ENCODE measurements at places on chromosomes 5 and 9.

DNA sequence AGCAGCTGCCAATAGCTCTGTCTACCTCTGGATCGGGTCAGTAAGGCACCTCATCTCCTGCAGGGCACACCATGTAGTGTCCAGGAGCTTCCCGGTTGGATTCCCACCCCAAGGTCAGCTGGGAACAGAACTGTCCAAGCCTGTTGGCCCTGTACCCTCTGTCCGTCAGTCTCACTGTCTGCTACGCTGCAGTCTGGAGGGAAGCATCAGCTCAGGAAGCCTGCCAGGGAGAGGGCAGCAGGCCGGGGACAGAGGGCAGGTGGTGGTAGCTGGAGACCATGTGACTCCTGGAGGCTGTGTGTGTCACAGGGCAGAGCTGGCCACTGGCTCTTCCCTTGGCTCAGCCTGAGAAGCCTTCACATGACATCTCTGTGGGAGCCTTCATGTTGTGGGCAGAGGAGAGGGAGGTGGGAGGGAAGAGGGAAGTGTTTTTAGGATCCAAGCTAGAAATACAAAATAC lies 134.5 kb downstream of the SEC61B start:
- DNase-seq = no peak
- no peak overlapping the region for H3K27ac ChIP-seq
- no peaks in the 10 kb centered on the region for H3K36me3 ChIP-seq
- peaks cover 29% of the 10 kb centered on the region for H3K27me3 ChIP-seq
- no peak overlapping the region for H3K4me3 ChIP-seq

DNA sequence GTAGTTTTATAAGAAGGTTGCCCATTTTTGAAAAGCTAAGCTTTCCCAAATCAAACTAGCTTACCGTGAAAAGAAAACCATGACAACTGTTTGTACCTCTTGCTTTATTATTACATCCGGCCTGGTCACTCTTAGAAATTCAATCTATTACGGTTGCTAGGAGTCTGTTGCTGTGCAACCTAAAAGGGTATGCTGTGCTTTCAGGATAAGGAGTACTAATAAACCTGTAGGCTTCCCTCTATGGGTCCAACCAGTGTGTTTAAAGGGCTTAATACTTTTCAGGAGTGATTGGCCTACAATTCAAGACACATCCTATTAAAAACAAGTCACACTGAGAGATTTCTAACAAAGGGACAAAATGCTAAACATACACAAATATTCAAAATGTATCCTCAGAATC lies 27.1 kb downstream of the RFX3 start:
- H3K36me3 ChIP-seq = peaks cover 7% of the 10 kb centered on the region
- no peaks in the 10 kb centered on the region for H3K27me3 ChIP-seq
- no peak for DNase-seq
- H3K4me1 ChIP-seq = peaks cover 27% of the 10 kb centered on the region
- H3K27ac ChIP-seq = no peak overlapping the region

GRCh38 chr9:114549697-114550330 lies 37.8 kb upstream of the ATP6V1G1 start:
- peaks cover 11% of the 10 kb centered on the region for H3K4me1 ChIP-seq
- H3K27me3 ChIP-seq = no peaks in the 10 kb centered on the region
- peak overlapping the region; percentile 71 for H3K27ac ChIP-seq
- no peak for DNase-seq

- no peak for DNase-seq
- no peaks in the 10 kb centered on the region for H3K36me3 ChIP-seq
- no peaks in the 10 kb centered on the region for H3K4me1 ChIP-seq
- H3K4me3 ChIP-seq = no peak overlapping the region
- H3K27me3 ChIP-seq = no peaks in the 10 kb centered on the region
- H3K27ac ChIP-seq = no peak overlapping the region
These were observed 24.3 kb upstream of the AFF4 start for GRCh38 chr5:132987531-132988408.

DNA sequence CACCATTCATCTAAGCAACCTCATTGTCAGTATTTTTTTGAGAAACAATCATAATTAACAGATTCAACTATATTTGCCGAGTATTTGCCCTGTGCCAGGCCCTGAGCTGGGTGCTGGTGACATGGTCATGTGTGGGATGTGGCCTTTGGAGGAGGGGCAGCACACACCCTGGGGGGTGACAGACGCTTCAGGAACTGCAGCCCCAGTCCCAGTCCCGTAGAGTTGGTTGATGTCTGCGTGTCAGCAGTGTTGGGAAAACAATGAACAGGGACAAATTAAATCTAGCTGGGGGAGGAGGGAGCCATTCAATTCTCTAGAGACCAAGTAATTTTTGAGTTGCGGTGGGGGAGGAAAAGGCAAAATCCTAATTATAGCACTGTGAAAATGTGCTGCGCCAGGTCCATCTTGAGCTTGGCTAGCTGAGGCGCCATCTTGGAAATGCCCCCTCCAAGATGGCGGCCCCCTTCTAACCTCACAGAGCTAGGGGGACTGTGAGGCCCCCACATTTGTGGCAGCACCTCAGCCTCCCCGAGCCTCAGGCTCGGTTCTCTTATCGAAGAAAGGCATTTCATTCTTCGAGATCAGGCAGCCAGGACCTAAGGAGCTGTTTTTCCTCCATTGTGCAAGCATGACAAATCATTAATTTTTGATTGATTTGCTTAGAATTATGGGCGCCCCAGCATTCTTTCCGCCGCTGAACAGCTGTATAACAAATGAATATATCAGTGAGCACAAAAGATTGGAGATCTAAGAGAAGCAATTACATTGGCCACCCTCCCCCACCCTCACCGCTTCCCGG lies 87.8 kb downstream of the ZNF618 start:
- H3K27ac ChIP-seq = no peak overlapping the region
- H3K27me3 ChIP-seq = no peaks in the 10 kb centered on the region
- no peak overlapping the region for H3K4me3 ChIP-seq

- no peaks in the 10 kb centered on the region for H3K36me3 ChIP-seq
- no peaks in the 10 kb centered on the region for H3K4me1 ChIP-seq
- no peak for DNase-seq
- H3K27ac ChIP-seq = no peak overlapping the region
These were observed 420.2 kb downstream of the AGTPBP1 start for GRCh38 chr9:85321561-85321960.

GRCh38 chr9:37995961-37996818 lies 72.8 kb downstream of the SHB start:
- peaks cover 8% of the 10 kb centered on the region for H3K4me1 ChIP-seq
- H3K27me3 ChIP-seq = peaks cover 5% of the 10 kb centered on the region
- no peak for DNase-seq
- no peak overlapping the region for H3K4me3 ChIP-seq

DNA sequence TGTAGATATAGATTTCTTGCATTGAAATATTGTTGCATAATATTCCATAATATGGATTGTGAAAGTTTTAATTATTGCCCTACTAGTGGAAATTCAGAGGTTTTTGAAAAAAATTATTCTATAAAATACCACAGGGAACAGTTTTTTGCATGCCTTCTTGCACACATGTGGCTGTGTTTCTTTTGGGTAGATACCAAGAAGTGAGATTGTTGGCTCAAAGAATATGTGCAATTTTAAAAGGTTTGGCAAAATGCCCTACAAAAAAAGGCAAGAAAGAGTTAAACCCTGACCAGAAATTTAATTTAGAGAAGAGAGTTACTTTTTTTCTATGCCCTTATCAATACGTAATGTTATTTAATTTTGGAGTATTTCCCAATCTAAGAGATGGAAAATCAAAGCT lies 270.8 kb upstream of the DAPK1 start:
- H3K4me3 ChIP-seq = no peak overlapping the region
- no peaks in the 10 kb centered on the region for H3K36me3 ChIP-seq
- no peak overlapping the region for H3K27ac ChIP-seq
- no peaks in the 10 kb centered on the region for H3K4me1 ChIP-seq
- no peak for DNase-seq
- no peaks in the 10 kb centered on the region for H3K27me3 ChIP-seq

DNA sequence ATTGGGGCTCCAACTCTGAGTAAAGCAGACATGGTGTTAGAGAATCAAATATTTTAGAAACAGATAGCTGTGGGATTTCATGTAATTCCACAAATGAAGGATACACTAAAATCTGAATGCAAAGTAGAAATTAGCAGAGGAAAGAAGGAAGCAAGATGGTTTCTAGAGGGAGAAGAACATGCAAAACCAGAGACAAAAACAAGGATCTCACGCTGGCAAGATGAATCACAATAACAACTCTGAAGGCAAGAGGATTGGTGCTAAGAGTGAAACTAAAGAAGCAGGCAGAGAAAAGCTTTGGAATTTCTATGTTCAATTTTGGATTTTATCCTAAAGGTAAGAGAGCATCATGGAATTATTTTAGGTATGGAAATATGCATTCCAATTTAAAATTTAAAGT lies 857.2 kb upstream of the COX7C start:
- H3K36me3 ChIP-seq = no peaks in the 10 kb centered on the region
- no peak overlapping the region for H3K4me3 ChIP-seq
- no peak for DNase-seq
- H3K27ac ChIP-seq = no peak overlapping the region

GRCh38 chr5:57539281-57539701 lies 56.7 kb upstream of the ACTBL2 start:
- H3K4me1 ChIP-seq = no peaks in the 10 kb centered on the region
- no peak for DNase-seq
- peaks cover 4% of the 10 kb centered on the region for H3K27me3 ChIP-seq

DNA sequence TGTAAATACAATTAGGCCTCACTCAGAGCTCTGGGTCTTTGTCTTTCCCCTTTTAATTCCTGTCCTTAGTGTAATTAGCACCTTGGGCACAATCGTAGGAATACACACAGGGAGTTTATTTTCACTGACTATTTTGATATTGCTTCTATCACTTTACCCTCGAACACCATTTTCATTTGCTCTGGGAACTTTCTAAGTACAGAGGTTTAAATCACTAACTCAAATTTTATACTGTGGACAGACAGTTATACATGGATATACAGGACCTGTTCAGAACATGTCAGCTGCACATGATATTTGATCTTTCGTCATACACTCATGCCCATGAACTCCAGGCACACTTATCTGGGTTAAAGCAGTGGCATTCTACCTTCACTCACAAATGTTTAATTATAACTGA lies 217.8 kb upstream of the TMEM161B start:
- no peak for DNase-seq
- peaks cover 5% of the 10 kb centered on the region for H3K27me3 ChIP-seq
- no peaks in the 10 kb centered on the region for H3K4me1 ChIP-seq
- H3K36me3 ChIP-seq = no peaks in the 10 kb centered on the region
- H3K27ac ChIP-seq = no peak overlapping the region
- H3K4me3 ChIP-seq = no peak overlapping the region

DNA sequence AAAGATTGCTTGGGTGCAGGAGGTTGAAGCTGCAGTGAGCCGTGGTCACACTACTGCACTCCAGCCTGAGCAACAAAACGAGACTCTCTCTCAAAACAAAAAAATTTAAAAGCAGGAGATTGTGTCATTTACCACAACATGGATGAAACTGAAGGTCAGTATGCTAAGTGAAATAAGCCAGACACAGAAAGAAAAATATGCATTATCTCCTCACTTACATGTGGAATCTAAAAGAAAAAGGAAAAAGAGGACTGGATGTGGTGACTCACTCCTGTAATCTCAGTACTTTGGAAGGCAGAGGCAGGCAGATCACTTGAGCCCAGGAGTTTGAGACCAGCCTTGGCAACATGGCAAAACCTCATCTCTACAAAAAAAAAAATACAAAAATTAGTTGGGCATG lies 146.8 kb upstream of the DAPK1 start:
- H3K36me3 ChIP-seq = no peaks in the 10 kb centered on the region
- H3K4me1 ChIP-seq = no peaks in the 10 kb centered on the region
- DNase-seq = no peak
- peaks cover 5% of the 10 kb centered on the region for H3K27me3 ChIP-seq

DNA sequence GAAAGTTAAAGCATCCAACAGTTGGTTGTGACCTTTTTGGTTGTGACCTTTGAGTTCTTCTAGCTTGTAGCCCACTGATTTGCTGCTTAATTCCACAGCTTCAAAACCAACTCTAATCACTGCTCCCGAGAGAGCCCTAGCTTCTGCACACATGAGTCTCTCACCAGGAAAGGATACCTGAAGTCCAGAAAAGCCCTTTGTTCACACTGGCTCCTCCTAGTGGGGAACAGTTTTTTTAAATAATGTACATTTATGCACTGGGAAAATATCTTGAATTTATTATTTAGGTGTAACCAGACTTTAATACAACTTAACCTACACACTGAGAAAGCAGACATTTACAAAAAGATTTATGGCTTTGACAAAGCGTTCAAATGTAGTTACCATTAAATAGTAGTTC lies 120.2 kb upstream of the CCDC152 start:
- DNase-seq = no peak
- H3K36me3 ChIP-seq = no peaks in the 10 kb centered on the region
- H3K4me1 ChIP-seq = peaks cover 3% of the 10 kb centered on the region
